ENCODE measurements at places on chromosomes 5 and 9. TPM values are rescaled to one million over a fixed set of nuclear protein-coding genes. Genes with fewer than 3 reads are reported as not detected.

CDC20B gene
- 0.07 TPM for total RNA-seq

DAPK1 gene
- total RNA-seq: 28.9 TPM

LOX gene
- total RNA-seq: not detected

MLANA gene
- total RNA-seq: not detected

RMRP gene
- 5,353 TPM for total RNA-seq

FAT2 gene
- total RNA-seq: not detected

DNA sequence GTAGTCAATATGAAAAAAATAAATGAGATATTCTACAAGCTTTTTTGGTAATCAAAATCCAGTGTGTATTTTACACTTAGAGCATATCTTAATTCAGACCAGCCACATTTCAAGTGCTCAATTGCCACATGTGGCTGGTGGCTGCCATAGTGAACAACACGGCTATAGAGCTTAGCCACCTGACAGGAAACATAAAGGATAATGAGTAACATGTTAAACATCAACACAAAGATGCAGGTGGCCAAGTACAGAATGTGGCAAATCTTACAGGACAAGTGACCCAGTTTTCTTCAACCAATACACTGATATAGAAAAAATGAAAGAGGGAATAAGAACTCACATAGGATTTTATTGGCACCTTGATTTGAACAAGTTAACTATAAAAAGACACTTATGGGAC is 61.4 kb downstream of the KIF24 start:
- DNase-seq: no peak

DNA sequence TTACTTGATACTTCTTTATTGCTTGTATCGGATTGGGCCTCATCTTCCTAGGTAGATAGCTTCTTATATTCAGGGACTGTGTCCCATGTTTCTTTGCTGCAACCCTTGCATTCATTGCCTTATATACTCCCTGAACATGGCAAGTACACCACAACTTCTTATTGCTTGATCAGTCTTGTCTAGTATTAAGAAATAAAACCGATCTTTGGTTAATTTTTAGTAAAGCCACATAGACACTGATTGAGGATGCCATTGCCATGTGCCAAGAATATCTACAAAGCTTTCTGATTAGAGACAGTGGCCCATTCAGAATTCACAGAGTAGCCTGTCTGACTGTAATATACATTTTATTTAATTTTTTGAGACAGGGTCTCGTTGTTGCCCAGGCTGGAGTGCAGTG is 34.7 kb upstream of the ANKRD55 start:
- DNase-seq: no peak

- DNase-seq: no peak
Observed at GRCh38 chr5:72079288-72079687, 28.0 kb upstream of the MAP1B start.

- peak; percentile 17 for DNase-seq
Observed at GRCh38 chr5:141850244-141850768, 27.9 kb downstream of the PCDH1 start.

DNA sequence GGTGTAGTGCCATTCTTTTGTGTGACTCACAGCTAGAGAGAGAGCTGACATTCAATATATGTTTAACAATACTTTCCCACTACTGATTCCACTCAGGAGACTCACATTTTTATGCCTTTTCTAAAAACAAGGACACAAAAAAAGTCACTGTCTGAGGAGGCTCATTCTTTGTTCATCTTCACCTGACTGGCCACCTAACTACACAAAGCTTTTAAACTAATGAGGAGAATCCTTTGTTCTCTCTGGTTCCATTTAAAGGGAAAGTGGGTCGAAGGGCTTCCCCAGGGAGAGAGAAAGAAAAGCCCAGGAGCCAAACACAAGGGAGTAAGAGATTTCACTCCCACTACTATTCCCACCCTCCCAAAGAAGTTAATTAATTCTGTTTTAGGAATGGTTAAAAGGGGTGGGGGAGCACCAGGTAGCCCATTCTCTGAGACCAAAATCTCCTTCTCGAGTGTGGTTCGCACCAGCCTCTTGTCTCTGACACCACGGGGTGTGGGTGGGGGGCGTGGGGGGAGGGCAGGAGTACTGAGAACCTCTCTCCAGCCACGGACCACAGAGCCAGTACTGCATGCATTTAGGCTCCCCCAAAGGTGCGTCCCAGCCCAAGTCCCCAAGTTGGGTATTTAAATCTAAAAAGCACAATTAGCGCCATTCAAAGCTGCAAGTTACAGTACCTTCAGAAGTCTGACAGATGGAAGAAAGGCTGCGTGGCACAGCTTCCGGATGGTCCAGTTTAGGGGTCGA is 747 bp downstream of the TRPM3 start:
- no peak for DNase-seq

DNA sequence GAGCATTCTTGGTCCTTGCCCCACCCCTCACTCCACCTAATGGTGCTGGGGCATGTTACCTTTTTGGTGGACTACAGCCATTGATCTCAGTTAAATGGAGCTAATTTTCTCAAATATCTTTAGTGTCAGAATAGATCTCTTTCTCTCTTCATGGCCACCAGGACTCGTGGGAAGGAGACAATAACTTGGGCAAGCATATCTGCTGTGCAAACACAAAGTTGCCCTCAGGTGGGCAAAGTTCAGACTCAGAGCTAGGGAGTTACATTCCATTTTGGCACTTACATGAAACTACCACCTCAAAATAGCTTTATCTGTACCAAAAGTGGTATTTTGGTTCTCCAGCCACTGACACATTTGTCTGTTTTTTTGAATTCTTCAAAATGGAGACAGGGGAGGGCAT is 671.9 kb upstream of the KLF4 start:
- DNase-seq: no peak

GRCh38 chr5:171628633-171628974 is 157.0 kb upstream of the SMIM23 start:
- no peak for DNase-seq

DNA sequence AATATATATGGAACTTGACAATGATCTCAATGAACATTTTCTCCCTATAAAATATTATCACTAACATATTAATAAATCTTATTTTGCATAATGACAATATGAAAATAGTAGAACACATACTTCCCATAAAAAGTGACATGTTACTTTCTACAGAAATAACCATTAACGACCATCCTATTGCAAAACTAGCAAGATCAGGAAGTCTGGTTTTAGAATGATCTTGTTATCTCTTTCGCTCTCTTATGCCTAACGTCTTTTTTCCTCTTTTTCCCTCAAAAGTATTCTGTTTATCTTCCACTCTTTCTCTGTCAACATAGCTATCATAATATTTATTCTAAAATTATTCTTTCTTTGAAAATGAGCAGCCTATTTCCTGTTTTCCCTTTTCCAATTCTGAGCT is 21.6 kb upstream of the C5orf46 start:
- DNase-seq: no peak

DNA sequence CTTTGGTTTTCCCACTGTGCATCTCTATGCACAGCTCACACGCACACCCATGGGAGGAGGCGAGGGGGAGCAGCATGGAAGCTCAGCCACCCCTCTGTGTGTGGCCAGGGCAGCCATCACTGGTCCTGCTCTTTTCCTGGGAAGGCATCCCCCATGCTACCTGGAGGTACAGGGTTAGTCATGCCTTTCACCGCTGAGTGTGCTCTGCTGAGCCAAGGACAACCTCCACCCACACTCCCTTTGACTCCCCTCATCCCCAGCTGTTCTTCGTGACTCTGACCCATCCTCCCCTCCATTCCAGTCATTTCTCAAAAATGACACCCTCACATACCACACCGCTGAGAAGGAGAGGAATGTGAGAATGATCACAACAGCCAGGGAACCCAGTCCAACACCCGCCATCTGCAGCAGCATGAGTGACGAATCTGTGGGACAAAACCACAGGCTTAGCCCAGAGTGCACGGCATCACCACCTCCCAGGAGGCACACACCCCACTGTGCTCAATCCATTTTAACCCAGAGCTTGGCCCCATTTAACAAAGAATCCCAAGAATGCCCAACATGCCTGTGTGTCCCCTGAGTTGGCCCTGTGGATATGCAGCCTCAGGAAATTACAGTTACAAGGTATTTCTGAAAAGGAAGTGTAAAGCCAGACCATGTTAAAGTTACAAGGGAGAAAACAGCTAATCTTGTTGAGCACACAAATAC is 133.4 kb downstream of the SUSD1 start:
- DNase-seq: no peak

DNA sequence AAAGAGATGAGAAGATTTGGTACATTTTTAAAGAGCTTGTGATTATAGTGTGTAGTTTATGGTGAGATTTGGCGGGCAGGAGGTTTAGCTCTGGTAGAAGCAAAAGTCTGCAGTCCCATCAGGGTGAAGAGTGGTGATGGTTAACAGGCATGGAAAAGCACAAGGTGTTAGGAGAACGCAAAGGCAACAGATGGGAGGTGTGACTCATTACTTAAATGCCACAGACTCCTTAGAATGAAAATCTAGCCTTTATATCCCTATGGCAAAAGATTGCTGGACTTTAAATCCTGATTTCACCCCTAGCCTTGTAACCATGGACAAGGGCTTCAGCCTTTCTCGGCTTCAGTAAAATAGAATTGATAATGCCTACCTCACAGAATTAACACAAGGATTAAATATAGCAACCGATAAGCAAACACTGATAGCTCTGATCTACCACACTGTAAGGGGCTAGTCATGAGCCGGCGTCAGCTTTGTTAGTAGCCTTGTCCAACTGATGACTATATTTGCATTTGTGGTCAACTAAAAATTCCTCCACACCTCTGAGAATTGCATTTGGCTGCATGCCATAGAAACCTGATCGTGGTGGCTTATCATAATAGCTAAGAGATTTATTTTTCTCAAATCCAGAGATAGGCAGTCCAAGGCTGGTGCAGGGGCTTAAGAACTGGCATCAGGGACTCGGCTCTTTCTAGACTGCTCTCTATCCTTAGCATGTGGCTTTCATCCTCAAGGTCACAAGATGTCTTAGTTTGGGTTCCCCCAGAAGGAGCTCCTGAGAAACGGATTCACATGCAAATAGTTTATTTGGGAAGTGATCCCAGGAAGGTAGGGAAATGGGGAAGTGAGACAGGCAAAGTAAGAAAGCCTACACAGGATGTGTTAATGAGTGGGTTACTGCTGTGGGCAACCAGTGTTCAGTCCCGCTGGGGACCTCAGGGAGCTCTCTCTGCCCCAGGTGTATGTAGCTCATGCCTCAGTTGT is 19.6 kb downstream of the MFAP3 start:
- DNase-seq: no peak

- DNase-seq: no peak
Observed at GRCh38 chr5:96901384-96901783, 25.1 kb downstream of the ERAP2 start.

Data from activated T-cell treated with anti-CD3 and anti-CD28 coated beads, Interleukin-2, amount 50 U/mL, for 72 hours (primary cell).